ENCODE measurements at places on chromosomes 3 and 15. TPM values are rescaled to one million over a fixed set of nuclear protein-coding genes. Genes with fewer than 3 reads are reported as not detected.

The CADM2 gene
- total RNA-seq = 0.08 TPM

The FOXB1 gene
- not detected for total RNA-seq

The CORO2B gene
- 0.35 TPM for total RNA-seq

The ACAA1 gene
- total RNA-seq = 479 TPM

The ECE2 gene
- not detected for total RNA-seq

The SAMMSON gene
- total RNA-seq = not detected

The BBX gene
- total RNA-seq = 13.0 TPM

The PARP15 gene
- total RNA-seq = 1.0 TPM

The CLDN16 gene
- total RNA-seq = 1.2 TPM

The ALCAM gene
- 25.0 TPM for total RNA-seq

The FBLN2 gene
- 4.8 TPM for total RNA-seq

The C3orf70 gene
- total RNA-seq = 0.28 TPM
